GM10248 (cell line): ENCODE measurements at places on chromosomes 7 and 10.

DNA sequence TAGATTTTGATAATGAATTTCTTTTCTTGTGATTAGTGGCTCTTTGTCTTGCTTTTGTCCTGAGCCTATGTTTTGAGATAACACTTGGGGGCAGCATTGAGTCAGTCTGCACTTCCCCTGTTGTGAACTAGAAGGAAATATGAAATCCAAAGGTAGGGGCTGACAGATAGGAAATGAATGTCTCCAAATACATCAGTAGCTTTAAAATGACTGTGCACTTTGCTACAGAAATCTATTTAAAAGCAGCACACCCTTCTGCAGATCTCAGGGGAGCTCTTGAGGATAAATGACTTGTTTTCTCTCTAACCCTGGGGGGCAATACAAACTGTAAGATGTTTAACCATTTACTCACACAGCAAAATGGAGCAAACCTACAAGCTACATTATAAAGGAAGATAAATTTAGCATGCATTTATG, 176.0 kb upstream of the MYO3A start:
- peak; percentile 22 for DNase-seq

DNA sequence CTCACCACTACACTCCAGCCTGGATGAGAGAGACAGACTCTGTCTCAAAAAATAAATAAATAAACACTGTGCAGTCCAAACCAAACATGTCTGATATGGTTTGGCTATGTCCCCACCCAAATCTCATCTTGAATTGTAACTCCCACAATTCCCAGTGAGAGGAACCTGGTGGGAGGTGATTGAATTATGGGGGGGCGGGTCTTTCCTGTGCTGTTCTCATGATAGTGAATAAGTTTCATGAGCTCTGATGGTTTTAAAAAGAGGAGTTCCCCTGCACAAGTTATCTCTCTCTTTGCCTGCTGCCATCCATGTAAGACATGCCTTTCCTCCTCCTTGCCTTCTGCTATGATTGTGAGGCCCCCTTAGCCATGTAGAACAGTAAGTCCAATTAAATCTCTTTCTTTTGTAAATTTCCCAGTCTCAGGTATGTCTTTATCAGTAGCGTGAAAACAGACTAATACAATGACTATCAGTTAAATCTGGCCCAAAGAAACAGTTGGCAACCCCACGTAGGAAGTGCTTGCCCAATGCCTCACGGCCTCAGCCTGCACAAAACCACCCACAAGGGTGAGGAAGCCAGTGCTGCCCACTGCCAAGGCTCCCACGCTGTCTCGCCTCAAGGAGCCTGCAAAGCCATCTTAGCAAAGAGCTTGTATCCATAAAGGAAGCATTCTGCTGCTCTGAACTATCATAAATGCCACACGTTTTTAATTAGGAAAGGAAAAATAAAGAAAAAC, 64.7 kb downstream of the PIK3AP1 start:
- no peak for DNase-seq

DNA sequence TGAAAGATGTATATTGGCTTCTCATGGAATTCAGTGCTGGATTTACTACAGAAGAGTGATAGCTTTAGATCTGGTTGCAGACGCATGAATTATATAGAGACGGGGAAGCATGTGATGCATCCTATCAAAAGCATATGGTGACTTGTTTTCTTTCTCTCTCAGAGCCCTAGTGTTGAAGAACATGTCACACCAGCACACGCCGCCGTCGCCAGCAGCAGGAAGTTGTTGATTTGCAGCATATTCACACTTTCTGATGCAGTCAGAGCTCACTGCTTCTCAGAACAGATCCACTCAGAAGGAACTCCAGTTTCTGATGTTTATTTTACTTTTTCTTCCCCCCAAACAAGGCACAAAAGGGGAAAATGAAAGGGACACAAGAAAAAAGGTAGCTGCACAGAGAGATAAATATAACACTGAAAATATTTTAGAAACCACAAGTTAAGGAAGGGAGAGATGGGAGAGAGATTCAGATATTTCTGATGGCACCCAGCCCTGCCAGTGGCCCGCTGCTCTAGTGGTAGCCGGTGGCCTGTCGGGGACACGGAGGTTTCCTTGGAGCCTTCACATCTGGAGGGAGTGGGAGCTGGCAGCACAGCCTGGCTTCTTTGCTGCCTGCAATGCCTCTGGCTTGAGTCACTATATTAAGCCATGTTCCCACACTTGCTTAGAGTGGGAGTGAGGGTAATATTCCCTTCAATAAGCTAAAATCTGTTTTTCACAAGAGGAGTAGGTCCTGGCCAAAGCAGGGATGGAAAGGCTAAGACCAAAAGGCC, 123.2 kb downstream of the NRP1 start:
- no peak for DNase-seq

DNA sequence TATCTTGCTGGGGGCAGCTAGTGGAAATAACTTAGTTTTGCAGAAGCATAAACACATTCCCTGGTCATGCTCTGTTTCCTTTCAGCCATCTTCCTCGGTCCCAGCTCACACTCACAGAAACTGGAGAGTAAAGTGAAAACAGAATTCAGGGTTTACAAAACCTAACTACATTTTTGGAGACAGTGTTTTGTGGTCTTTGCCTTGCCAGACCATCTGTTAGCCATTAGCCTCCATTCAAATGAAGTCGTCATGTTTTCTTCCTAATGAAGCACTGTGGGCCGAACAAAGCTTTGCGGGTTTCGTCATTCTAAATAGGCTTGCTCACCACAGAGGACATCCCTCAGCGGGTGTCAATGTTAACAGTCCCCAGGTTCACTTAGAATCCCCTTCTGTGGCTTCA, 214.6 kb upstream of the TMEM72 start:
- DNase-seq, result no peak

- DNase-seq, result no peak
Observed at GRCh38 chr7:51357821-51358220, 41.2 kb upstream of the COBL start.

DNA sequence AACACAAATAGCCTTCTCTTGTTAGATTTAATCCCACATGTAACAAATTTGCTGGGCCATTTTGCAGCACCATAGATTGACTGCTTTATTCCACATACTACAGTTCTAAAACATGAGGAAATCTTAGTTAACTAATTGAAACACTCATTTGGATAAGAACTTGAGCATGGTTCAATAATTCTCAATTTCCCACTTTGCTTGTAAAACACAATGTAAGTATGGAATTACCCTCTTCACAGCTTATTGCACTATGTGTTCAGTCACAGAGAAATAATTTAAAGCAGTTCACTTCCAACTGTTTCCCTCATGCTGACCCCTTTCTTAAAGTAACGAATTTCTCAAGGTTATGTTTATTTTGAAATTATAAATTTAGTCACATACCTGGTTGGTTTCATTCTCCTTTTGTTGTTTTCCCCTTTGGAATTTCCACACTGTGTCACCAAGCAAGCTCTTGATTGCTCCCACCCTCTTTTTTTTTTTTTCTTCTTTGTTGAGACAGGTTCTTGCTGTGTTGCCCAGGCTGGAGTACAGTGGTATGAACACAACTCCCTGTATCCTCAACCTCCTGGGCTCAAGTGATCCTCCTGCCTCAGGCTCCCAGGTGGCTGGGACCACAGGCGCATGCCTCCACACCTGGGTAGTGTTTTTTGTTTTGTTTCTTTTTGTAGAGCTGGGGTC, 425.4 kb downstream of the EXOC4 start:
- DNase-seq, result no peak

DNA sequence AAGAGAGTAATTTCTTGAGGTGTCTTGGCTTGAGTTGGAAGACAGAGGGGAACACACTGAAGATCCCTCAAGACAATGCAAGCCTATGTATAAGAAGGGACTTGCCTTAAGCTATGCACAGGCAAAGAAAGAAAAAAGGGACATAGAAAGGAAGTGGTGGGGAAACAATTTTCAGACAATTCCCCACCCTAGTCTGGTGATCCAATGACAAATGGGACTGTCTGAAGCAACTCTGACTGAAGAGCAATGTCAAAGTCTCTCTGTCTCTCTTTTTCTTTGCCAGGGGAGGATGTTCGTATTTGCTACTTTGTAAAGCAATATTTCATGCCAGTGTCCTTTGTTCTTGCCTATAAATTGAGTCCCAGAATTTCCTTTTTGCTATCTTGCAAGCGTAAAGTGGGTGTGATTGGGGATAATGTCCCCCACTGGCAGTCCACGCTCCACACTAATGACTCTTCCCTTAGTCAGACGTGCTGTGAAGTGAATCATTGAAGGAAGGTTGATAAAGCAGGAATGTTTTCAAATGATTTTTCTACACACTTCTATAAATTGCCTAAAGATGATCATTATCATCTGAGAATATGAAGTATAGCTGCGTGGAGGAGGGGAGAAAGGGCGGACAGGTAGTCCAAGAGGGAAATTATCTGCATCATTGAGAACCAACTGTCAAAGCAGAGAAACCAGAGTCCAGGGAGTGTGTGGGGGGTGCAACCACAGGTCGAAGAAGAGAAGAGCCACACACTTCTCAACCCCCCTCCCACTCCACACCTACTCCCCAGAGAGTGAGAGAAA, 243.8 kb upstream of the ETV1 start:
- no peak for DNase-seq

GRCh38 chr10:69451209-69451783, at the start of gene TSPAN15:
Gene TSPAN15, plus strand, starts transcription at chr10:69451465. Its CDS starts 130 bp downstream, at chr10:69451595.
- peak; percentile 89 for DNase-seq

- no peak for DNase-seq
Observed at GRCh38 chr10:15588151-15588550, 131.6 kb downstream of the ITGA8 start.

GRCh38 chr10:52645187-52645758, 127.3 kb downstream of the MBL2 start:
- DNase-seq, result no peak

- DNase-seq, result no peak
Observed at GRCh38 chr7:1085910-1086421, 1.9 kb upstream of the GPER1 start.

DNA sequence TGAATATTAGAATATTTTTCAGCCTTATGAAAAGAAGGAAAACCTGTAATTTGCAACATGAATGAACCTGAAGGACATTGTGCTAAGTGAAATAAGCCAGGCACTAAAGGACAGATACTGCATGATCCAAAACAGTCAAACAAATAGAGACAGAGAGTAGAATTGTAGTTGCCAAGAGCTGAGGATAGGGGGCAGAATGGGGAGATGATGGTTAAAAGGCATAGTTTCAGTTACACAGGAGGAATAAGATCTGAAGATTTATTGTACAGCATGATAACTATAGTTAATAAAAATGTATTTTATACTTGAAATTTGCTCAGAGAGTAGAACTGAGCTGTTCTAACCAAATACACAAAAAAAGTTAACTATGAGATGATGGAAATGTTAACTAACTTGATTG, 149.0 kb upstream of the TMEM106B start:
- no peak for DNase-seq

DNA sequence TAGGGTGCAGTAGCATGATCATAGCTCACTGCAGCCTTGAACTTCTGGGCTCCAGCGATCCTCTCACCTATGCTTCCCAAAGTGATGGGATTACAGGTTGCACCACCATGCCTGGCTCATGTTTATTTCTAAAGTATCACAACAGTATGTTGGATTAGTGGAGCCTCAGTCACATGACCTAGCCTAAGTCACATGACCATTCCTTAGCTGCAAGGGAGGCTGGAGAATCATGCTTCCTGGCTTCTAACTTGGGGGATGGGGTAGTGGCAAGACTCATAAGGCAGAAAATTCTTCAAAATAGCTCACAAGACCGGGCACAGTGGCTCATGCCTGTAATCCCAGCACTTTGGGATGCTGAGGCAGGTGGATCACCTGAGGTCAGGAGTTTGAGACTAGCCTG, 26.9 kb upstream of the TPST1 start:
- DNase-seq, result no peak

- DNase-seq, result no peak
Observed at GRCh38 chr10:67612176-67612575, 83.8 kb downstream of the CTNNA3 start.
